Breast epithelium (tissue), 4 donors: ENCODE measurements at places on chromosomes 7 and 10. TPM values are rescaled to one million over a fixed set of nuclear protein-coding genes. Genes with fewer than 3 reads are reported as not detected.

GET4 gene
- 29.5 TPM for total RNA-seq

ANKRD30A gene
- 216 TPM for total RNA-seq

ECHDC3 gene
- 132 TPM for total RNA-seq

HMX3 gene
- total RNA-seq, result not detected
